ENCODE measurements at places on chromosomes 6 and 20. TPM values are rescaled to one million over a fixed set of nuclear protein-coding genes. Genes with fewer than 3 reads are reported as not detected.
A peak's percentile ranks its signal among the peaks of the same experiment; 100 is the strongest.

GRCh38 chr6:8429821-8430220 is 5.5 kb downstream of the SLC35B3 start:
- H3K27ac ChIP-seq, result no peak overlapping the region
- no peaks in the 10 kb centered on the region for H3K27me3 ChIP-seq
- no peak overlapping the region for H3K4me3 ChIP-seq
- H3K4me1 ChIP-seq, result peaks cover 4% of the 10 kb centered on the region
- DNase-seq, result no peak

GRCh38 chr6:33314515-33314942 is 651 bp upstream of the TAPBP start:
- peak; percentile 41 for DNase-seq
- H3K4me3 ChIP-seq, result peak overlapping the region; percentile 81
- peak overlapping the region; percentile 72 for H3K27ac ChIP-seq
- H3K4me1 ChIP-seq, result peaks cover 33% of the 10 kb centered on the region
- H3K27me3 ChIP-seq, result no peaks in the 10 kb centered on the region

DNA sequence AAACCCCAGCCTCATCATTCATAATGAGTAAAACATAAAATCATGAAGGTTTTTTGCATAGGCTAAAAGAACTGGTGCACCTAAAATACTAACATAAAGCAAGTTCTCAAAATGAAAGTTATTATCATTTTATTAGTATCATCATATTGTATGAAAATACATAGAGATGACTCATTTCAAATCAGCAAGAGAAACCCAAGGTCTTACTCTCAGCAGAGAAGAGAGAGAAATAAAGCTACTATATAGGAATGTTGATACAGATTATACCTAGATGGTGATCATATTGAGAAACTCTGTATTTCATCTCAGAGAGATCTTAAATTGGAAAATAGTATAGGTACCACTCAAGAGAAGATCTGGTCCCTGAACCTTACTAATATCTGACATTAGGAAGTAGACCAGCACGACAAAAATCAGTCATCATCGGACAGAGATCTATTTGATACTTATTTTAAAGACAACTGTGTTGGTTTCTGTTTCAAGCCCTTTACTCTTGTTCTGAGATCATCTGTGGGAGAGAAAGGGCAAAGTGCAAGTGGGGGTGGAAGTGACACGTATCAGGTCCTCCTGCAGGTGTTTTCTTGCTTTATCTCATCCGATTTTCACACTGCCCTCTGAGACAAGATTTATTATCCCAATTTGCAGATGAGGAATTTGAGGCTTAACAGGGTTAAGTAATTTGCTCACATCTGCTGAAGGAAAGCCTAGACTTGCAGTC is 532.3 kb downstream of the MAFB start:
- no peak overlapping the region for H3K27ac ChIP-seq
- DNase-seq, result no peak
- no peaks in the 10 kb centered on the region for H3K4me1 ChIP-seq
- H3K27me3 ChIP-seq, result peaks cover 30% of the 10 kb centered on the region
- no peaks in the 10 kb centered on the region for H3K36me3 ChIP-seq

- H3K4me3 ChIP-seq, result no peak overlapping the region
- H3K36me3 ChIP-seq, result no peaks in the 10 kb centered on the region
- no peak for DNase-seq
- no peak overlapping the region for H3K27ac ChIP-seq
Measured at GRCh38 chr6:153591159-153591558, 447.9 kb upstream of the OPRM1 start.

DNA sequence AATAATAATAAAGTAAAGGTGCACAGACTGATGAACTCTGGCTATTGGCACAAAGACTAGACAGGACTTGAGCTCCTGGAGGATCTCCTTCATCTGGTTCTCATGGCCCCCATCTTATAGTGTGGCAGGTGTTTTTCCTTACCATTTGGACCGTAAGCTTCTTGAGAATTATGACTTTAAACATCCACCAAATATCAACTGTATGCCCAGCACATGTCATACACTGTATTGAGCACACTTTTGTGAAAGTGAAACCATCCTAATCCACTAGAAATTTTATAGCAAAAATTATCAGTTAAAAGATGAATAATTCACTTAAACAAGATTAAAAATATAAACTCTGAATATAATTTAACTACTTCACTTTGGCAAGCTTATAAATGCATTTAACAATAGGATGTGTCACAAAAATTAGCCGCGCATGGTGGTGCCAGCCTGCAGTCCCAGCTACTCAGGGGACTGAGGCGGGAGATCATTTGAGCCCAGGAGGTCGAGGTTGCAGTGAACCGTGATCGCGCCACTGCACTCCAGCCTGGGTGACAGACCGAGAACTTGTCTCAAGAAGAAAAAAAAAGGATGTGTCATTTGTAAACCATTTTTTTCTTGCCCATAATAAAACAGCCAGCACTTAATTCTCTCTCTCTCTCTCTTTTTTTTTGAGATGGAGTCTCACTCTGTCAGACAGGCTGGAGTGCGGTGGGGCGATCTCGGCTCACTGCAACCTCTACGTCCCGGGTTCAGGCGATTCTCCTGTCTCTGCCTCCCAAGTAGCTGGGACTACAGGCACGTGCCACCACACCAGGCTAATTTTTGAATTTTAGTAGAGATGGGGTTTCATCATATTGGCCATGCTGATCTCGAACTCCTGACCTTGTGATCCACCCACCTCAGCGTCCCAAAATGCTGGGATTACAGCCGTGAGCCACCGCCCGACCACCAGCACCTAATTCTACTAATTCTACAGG is 9.1 kb downstream of the HIVEP2 start:
- H3K36me3 ChIP-seq, result no peaks in the 10 kb centered on the region
- no peaks in the 10 kb centered on the region for H3K27me3 ChIP-seq
- H3K27ac ChIP-seq, result no peak overlapping the region
- no peak overlapping the region for H3K4me3 ChIP-seq
- DNase-seq, result no peak
- H3K4me1 ChIP-seq, result no peaks in the 10 kb centered on the region

The UBE2C gene
- total RNA-seq, result 207 TPM

The TUBB1 gene
- 0.18 TPM for total RNA-seq

Measured in PC-9 (cell line).